ENCODE measurements at places on chromosomes 3 and 15. TPM values are rescaled to one million over a fixed set of nuclear protein-coding genes. Genes with fewer than 3 reads are reported as not detected.

Gene PLSCR2
- total RNA-seq, result not detected

Gene CRYGS
- total RNA-seq, result 2.6 TPM

Gene ZNF860
- total RNA-seq, result 0.34 TPM

Gene CDCP1
- 12.9 TPM for total RNA-seq

Gene ATP13A5
- 0.30 TPM for total RNA-seq

Gene TJP1
- total RNA-seq, result 29.4 TPM

Gene UQCC5
- total RNA-seq, result 13.9 TPM

Gene KLF15
- total RNA-seq, result 0.06 TPM
